ENCODE measurements at places on chromosomes 12 and 14.

DNA sequence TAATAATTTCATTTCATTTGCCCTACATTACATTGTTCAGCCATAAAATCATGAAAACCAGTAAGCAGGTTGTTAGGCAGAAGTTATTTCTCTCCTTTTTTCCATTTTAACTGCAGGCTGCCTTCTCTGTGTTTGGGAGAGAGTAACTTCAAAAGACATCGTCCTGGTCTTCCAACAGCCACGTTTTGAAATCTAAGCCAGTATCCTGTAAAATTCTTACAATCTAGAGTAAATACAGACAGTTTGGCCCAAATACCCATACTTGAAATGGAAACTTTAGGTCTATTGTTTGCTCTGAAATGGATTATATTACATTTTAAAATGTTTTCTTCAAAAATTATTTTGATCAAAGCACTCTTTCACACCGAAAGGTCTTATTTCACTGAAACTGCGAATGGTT, 66.1 kb upstream of the SLCO1C1 start:
- DNase-seq: no peak

DNA sequence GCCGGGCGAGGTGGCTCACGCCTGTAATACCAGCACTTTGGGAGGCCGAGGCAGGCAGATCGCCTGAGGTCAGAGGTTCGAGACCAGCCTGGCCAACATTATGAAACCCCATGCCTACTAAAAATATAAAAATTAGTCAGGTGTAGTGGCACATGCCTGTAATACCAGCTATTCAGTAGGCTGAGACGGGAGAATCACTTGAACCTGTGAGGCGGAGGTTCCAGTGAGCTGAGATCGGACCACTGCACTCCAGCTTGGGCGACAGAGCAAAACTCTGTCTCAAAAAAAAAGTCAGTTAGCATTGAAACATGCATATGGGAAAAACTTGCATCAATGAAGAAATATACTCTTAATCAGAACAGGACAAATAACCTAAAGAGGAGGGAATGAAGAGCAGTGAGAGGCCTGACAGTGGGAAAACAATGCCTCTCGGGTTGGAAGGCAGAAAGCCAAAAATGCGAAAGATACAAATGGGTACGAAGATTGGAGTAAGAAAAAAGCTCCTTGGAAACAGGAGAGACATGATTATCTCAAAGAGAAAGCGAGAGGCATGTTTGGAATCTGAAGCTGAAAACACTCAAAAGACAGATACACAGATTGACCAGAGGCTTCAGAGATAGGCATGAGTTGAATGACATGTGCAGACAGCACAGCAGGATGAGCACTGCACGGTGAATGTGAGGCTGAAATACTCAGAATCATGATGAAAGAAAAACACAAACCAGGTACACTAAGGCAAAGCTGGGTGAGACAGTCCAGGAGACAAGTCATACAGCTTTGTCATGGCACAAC, 30.6 kb downstream of the RESF1 start:
- no peak for DNase-seq

GRCh38 chr14:76784881-76785280, 23.6 kb downstream of the VASH1 start:
- peak; percentile 69 for DNase-seq

GRCh38 chr12:112013601-112014402, 576 bp downstream of the ERP29 start:
- peak; percentile 81 for DNase-seq

DNA sequence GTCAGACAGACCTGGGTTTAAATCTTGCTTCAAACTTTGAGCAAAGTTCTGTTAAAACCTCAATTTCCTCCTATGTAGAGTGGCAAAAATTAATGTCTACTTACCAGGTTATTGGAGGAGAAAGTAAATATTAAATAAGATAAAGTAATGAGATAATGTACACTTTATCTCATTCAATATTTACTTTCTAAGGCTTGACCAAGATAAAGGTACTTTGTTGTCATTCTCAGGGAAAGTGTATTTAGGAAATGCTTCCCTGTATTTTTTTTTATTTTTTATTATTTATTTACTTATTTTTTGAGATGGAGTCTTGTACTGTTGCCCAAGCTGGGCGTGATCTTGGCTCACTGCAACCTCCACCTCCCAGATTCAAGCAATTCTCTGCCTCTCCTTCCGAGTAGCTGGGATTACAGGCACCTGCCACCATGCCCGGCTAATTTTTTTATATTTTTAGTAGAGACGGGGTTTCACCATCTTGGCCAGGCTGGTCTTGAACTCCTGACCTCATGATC, 4.7 kb downstream of the FAM161B start:
- no peak for DNase-seq

- DNase-seq: no peak
Measured at GRCh38 chr12:31582155-31582554, 8.8 kb downstream of the DENND5B start.

DNA sequence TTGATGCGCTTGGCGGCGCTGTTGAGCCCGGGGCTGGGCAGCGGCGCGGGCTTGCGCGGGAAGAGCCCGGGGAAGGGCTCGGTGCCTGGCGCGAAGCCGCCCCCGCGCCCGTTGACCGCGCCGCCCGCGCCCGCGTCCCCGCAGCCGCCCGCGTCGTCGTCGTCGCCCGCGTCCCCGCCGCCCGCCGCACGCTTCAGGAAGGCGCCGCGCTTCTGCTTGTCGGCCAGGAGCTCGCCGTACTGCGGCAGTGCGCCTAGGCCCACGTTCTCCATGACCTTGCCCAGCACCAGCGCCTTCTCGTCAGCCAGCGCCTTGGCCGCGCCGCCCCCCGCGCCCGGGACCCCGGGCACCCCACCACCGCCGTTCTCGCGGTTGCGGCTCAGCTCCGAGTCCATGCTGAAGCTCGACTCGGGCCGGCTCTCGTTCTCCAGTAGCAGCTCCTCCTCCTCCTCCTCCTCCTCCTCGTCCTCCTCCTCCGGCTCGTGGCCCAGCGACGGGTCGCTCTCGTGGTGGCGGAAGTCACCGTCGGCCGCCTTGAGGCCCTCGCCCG, 97.2 kb downstream of the BCL11B start:
- DNase-seq: no peak

DNA sequence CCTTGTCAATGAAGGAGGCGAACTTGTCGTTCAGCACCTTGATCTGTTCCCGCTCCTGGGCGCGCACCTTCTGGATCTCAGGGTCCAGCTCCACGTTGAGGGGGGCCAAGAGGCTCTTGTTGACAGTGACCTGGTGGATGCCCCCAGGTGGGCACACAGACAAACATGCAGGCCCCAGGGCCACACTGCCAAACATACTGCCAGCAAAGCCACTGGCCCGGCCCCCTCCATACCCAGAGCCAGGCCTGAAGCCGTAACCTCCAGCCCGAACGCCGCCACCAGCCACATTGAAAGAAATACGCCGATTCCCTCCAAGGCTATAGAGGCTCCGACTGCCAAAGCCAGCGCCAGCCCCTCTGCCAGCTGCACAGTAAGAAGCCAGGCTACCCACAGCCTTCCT, 337 bp downstream of the KRT74 start:
- no peak for DNase-seq

- DNase-seq: no peak
Measured at GRCh38 chr12:124769881-124770512, 93.7 kb downstream of the SCARB1 start.

- no peak for DNase-seq
Measured at GRCh38 chr14:100722367-100722766, 4.3 kb upstream of the DLK1 start.

GRCh38 chr14:95299271-95299670, 20.4 kb downstream of the CLMN start:
- DNase-seq: no peak

Data from stimulated activated effector memory CD8-positive, alpha-beta T cell treated with anti-CD3 and anti-CD28 coated beads, Interleukin-12 subunit alpha, Interleukin-12 subunit beta, amount 100 ng/mL, for 72 hours (primary cell).